ENCODE measurements at places on chromosomes 1 and 21. TPM values are rescaled to one million over a fixed set of nuclear protein-coding genes. Genes with fewer than 3 reads are reported as not detected.

RGS1 gene
- total RNA-seq, result 0.42 TPM

OR10J5 gene
- total RNA-seq, result not detected

OR10J1 gene
- not detected for total RNA-seq

SPRR2B gene
- not detected for total RNA-seq

RGS5 gene
- total RNA-seq, result 0.87 TPM

HMGCS2 gene
- total RNA-seq, result 0.18 TPM

IBA57 gene
- total RNA-seq, result 14.1 TPM

HSPA6 gene
- 3.0 TPM for total RNA-seq

INSRR gene
- 0.18 TPM for total RNA-seq

DCDC2B gene
- total RNA-seq, result not detected

CD48 gene
- 0.42 TPM for total RNA-seq

FH gene
- total RNA-seq, result 208 TPM

IGSF21 gene
- not detected for total RNA-seq

TLR5 gene
- total RNA-seq, result 1.8 TPM

SIKE1 gene
- total RNA-seq, result 80.8 TPM

DCST1 gene
- not detected for total RNA-seq

Measured in K562 (cell line).